ENCODE measurements at places on chromosomes 1 and 21.

DNA sequence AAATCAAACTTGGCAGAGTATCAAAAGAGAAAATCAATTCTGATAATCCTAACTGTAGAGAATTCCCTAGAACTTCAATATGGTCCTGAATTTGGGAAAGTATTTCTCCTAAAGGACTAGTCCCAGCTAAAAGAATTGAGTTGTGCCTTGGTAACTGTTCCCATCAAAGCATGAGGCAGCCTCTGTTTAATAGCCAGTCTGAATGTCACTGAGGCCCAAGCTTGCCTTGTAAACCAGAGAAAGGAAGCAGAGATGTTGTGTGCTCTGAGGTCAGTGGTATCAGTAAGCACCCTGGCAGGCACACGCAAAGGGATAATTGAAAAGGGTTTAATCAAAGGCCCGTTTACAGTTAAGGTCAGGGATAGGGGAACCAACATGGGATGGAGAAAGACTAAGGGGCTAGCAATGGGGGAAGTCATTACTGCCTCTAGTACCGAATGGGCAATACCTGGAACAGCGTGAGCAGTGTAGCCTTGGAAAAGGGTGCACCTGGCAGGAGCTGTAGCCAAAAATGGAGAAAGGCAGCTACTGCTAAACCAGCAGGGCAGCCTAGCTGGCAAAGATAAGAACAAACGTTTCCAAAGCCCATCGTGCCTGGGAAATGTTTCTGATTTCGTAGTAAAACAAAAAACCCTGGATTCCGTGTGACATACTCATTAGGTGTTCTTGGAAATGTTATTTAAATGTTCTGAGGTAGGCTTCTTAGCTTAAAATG, 635.5 kb downstream of the PLPP3 start:
- H3K27ac ChIP-seq, result no peak overlapping the region
- no peak overlapping the region for H3K4me3 ChIP-seq
- H3K4me1 ChIP-seq, result no peaks in the 10 kb centered on the region
- DNase-seq, result no peak
- no peaks in the 10 kb centered on the region for H3K36me3 ChIP-seq

DNA sequence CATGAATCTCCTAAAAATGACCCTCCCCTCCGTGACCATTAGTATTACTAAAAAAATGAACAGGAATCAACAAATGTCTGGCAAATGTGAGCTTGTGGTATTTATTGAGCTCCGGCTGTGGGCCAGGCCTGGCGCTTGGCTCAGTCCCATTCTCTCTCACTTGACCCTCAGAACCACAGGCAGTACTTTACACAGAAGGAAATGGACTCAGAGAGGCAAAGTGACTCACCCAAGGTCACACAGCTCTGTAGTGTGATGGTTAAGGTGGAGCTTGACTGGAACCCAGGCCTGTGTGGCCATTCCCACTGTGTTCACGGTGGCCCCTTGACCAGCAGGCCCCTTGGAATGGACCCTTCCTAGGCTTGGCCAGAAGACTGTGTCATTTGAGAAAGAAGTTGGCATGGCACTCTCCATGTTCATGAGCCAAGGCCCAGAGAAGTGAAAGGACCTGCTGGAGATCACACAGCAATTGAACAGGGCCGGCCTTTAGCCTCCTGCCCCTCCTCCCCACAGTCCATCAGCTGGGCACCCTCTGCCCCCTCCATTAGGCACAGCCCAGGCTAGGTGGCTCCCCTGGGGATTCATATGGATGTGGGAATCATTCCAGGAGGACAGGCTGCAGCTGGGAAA, 32.1 kb downstream of the FAM151A start:
- no peak overlapping the region for H3K4me3 ChIP-seq
- H3K27me3 ChIP-seq, result no peaks in the 10 kb centered on the region
- H3K36me3 ChIP-seq, result no peaks in the 10 kb centered on the region
- no peaks in the 10 kb centered on the region for H3K4me1 ChIP-seq
- no peak overlapping the region for H3K27ac ChIP-seq

DNA sequence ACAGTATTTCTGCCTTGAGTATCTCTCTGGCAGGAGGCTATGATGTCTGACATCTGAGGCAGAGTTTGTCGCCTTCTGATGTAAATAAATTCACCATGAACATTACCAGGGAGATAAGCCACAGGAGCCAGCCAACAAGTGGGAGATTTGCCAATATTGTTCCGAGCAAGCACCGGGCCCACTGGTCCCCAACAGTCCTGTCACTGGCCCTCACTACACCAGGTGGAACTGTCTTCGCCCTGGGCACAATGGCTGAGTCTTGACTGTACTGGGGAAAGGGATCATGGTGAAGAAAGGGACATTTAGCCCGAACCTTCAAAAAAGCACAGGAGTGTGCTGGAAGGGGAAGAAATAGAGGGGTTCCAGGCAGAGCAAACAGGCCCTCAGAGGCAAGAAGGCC, 57.4 kb downstream of the HMGB4 start:
- no peaks in the 10 kb centered on the region for H3K36me3 ChIP-seq
- DNase-seq, result no peak
- no peak overlapping the region for H3K27ac ChIP-seq
- no peak overlapping the region for H3K4me3 ChIP-seq
- no peaks in the 10 kb centered on the region for H3K4me1 ChIP-seq

GRCh38 chr1:85315789-85316188, 39.4 kb upstream of the BCL10 start:
- H3K4me1 ChIP-seq, result no peaks in the 10 kb centered on the region
- no peak overlapping the region for H3K27ac ChIP-seq
- no peak overlapping the region for H3K4me3 ChIP-seq
- H3K36me3 ChIP-seq, result no peaks in the 10 kb centered on the region
- H3K27me3 ChIP-seq, result peaks cover 14% of the 10 kb centered on the region
- no peak for DNase-seq

- H3K27ac ChIP-seq, result no peak overlapping the region
- DNase-seq, result no peak
- no peaks in the 10 kb centered on the region for H3K36me3 ChIP-seq
Measured at GRCh38 chr1:28136922-28137613, 39.4 kb downstream of the PTAFR start.

GRCh38 chr1:9699361-9699760, 47.8 kb downstream of the PIK3CD start:
- peaks cover 34% of the 10 kb centered on the region for H3K4me1 ChIP-seq
- H3K36me3 ChIP-seq, result peaks cover 4% of the 10 kb centered on the region
- no peak for DNase-seq
- no peaks in the 10 kb centered on the region for H3K27me3 ChIP-seq
- no peak overlapping the region for H3K27ac ChIP-seq

GRCh38 chr1:67559222-67559700, 125.7 kb upstream of the GADD45A start:
- DNase-seq, result no peak
- H3K36me3 ChIP-seq, result no peaks in the 10 kb centered on the region
- H3K4me1 ChIP-seq, result no peaks in the 10 kb centered on the region
- no peak overlapping the region for H3K27ac ChIP-seq

DNA sequence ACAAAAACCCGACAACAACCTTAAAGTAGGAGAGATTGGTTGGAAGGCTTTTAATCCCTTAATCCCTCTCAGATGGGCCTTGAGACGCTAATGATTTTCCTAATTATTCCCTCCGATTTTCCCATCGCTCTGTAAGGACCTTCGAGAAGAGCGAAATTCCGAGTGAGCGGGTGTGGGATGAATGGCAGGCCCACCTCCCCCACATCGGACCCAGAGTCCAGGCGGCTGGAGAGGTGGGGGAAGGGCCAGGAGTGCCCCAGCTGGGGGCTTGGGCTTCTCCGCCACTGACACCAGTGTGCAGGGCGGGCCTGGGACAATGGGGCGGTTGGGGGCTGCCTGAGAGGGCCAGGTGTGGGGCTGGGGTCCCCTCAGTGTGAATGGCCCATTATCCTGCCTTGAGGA, 23.4 kb downstream of the RHBG start:
- no peaks in the 10 kb centered on the region for H3K4me1 ChIP-seq
- no peaks in the 10 kb centered on the region for H3K27me3 ChIP-seq
- DNase-seq, result no peak
- no peak overlapping the region for H3K4me3 ChIP-seq
- H3K27ac ChIP-seq, result no peak overlapping the region
- no peaks in the 10 kb centered on the region for H3K36me3 ChIP-seq

DNA sequence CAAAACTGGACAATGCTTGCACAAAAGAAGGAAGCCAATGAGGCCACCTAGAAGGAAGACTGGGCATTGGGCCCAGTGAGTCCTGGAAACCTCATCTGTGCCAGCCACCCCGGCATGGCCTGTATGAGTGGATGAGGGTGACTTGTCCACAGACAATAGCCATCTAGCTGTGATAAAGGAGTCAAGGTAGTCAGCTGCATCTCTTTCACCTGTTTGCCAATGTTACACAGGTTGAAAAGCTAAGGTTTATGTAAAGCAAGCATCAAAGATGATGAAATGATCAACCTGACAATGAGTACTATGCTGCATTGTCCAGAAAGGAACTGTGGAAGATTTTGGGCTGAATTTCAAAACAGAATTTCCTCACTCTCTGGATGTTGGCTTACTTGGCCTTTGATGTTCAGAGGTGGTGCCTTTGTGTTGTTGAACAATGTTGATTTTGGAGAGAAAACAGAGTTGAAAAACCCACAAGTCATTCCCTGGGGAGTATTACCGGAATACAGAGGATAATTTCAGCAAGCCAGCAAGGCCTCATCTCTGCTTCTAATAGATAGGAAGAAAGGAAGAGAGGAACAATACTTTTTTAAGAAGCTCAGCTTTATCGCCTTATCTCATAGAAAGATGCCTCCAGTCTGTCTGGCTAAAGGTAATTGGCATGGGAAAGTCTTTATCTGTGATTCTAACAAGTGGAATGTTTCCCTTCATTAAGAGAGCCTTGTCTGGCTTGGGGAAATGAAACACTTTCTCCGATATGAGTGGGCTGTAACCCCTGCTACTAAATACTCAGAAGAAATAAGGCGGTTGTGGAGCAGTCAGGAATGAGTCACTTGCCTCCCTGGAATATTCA, 11.4 kb upstream of the SELE start:
- no peaks in the 10 kb centered on the region for H3K4me1 ChIP-seq
- H3K4me3 ChIP-seq, result no peak overlapping the region
- H3K36me3 ChIP-seq, result no peaks in the 10 kb centered on the region
- no peak overlapping the region for H3K27ac ChIP-seq

DNA sequence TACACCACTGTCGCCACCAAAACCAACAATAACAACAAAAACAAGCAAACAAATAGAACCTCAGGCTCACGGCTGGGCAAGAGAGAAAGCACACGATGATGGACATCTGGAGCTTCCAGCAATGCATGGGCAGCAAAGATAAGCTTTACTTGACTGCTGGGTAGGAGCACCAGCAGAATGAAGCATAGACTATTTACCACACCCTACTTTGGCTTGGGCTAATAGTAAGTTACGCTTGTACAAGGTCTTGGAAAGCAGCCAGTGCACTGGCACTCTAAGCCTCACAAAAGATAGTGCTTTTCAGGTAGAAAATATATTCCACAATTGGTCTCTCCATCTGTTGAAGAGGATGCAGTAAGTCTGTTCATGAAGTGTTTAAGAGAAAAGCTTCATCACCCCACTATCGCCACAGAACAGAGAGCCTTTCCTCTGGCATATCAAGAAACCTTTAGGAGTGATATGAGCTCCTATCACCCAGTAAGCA, 13.6 kb downstream of the ADIPOR1 start:
- no peak for DNase-seq
- no peaks in the 10 kb centered on the region for H3K27me3 ChIP-seq
- H3K4me1 ChIP-seq, result no peaks in the 10 kb centered on the region
- no peak overlapping the region for H3K4me3 ChIP-seq
- H3K27ac ChIP-seq, result peak overlapping the region; percentile 30
- H3K36me3 ChIP-seq, result peaks cover 58% of the 10 kb centered on the region

- no peaks in the 10 kb centered on the region for H3K27me3 ChIP-seq
- peaks cover 16% of the 10 kb centered on the region for H3K36me3 ChIP-seq
- H3K4me3 ChIP-seq, result no peak overlapping the region
- no peaks in the 10 kb centered on the region for H3K4me1 ChIP-seq
Measured at GRCh38 chr1:16998589-16998988, 13.1 kb downstream of the ATP13A2 start.

DNA sequence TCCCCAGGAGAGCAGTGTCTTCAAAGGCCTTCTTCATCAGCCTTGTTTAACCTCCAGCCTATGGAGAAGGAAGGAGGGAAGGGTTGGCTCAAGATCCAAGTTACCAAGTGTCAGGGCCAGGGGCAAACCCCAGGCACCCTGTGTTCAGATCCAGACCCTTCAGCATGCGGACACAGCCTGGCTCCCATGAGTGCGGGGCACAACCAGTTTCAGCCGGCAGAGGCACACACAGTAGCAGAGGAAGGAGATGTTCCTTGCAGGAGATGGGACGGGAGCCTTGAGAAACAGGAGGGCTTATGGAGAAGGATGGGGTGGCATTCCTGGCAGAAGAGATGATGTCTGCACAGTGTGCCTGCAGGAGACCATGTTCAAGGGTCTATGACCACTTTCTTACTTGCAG, 161.7 kb upstream of the EDN2 start:
- no peak overlapping the region for H3K27ac ChIP-seq
- no peak overlapping the region for H3K4me3 ChIP-seq
- H3K4me1 ChIP-seq, result peaks cover 13% of the 10 kb centered on the region
- no peaks in the 10 kb centered on the region for H3K36me3 ChIP-seq
- H3K27me3 ChIP-seq, result no peaks in the 10 kb centered on the region

DNA sequence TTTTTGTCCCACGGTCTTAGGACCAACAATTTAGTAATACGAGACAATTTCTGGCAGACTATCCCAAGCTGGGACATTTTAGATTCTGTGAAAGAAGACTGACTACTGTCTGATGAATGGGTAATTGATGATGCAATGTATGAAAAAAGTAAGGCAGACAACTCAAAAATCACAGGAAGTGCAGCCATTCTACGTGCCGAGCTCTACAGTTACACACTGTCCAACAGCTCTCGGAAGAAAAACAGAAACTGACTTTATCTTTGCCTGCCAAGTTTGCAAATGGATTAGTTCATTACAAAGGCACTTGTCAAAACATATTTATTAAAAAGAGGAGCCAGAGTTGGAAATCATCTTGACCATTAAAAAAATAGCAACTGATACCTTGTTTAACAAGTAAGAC, 31.3 kb downstream of the ZBTB8B start:
- H3K27ac ChIP-seq, result no peak overlapping the region
- H3K27me3 ChIP-seq, result peaks cover 9% of the 10 kb centered on the region
- DNase-seq, result no peak
- no peaks in the 10 kb centered on the region for H3K36me3 ChIP-seq
- H3K4me1 ChIP-seq, result no peaks in the 10 kb centered on the region
- no peak overlapping the region for H3K4me3 ChIP-seq

- H3K27ac ChIP-seq, result no peak overlapping the region
- no peak overlapping the region for H3K4me3 ChIP-seq
- DNase-seq, result no peak
- no peaks in the 10 kb centered on the region for H3K36me3 ChIP-seq
Measured at GRCh38 chr1:26027716-26028489, 6.3 kb downstream of the EXTL1 start.

DNA sequence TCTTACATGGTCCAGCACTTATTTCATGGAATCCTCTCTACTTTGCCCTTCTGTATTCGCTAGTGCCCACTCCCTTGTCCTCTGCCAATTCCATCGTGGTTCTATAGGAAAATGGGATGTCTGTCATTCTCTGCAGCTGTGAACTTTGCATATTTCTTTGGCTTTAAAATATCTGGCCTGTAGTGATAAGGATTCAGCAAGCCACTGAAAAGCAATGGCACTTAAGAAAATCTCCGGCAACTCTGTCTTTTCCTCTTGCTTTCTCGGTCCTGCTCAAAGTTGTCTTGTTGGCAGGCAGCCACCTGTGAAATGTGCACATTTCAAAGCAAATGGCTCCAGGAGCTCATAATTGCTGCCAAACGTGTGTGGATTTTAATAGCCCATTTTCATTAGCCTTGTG, 91.8 kb downstream of the CHD1L start:
- H3K4me3 ChIP-seq, result no peak overlapping the region
- no peaks in the 10 kb centered on the region for H3K36me3 ChIP-seq
